ENCODE measurements at places on chromosomes 7 and 10.

DNA sequence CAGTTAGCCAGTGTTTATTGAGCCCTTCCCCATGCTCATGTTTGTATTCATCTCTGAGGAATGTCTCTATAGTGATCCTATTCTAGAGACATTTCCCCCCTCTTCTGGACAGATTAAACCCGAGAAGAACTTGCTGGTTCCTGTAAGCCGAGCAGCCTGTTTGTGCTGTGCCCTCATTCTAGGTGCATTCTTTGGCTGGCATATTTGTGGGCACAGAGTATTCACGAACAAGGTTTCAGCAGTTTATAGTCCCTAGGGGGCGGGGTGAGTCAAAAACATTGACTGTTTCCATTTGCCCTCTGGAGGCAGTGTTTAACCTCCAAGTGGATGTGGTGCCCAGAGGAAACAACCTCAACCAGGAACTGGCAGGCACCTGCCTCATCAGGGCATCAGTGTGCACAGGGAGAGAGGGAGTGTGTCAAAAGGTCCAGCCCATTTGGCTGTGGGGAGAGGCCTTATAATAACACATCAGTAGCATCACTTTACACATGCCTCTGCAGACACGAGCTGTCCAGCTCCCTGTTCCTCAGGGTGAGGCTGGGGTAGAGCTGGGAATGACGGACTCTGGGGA, 273.3 kb upstream of the LRGUK start:
- DNase-seq = no peak

DNA sequence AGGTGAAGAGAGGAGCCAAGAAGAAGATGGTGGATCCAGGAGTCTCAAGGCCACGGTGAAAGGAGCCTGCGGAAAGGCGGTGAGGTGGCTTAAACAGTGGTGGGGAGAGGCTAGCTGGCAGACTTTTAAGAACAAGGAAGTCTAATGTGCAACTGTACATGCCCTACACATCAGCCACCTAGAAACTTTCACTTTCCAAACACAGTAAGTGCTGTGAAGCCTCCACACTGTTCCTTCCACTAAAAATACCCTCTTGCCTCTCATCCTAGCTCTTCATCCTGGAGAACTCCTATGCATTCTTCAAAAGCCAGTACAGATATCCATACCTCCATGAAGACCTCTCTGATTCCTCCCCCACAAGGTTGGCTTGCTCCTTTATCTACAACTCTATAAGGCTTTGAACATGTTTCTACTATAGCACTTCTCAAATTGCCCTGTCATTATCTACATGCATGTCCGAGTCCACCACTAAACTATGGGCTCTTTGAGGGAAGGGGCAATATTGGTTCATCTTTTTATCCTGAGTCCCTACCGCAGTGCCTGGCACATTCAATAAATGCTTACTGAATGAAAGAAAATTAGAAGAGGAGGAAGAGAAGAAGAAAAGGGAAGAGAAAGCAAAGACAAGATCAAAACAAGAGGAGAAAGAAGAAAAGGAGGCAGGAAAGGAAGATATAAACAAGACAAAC, 54.2 kb downstream of the DNAJC12 start:
- DNase-seq = no peak

DNA sequence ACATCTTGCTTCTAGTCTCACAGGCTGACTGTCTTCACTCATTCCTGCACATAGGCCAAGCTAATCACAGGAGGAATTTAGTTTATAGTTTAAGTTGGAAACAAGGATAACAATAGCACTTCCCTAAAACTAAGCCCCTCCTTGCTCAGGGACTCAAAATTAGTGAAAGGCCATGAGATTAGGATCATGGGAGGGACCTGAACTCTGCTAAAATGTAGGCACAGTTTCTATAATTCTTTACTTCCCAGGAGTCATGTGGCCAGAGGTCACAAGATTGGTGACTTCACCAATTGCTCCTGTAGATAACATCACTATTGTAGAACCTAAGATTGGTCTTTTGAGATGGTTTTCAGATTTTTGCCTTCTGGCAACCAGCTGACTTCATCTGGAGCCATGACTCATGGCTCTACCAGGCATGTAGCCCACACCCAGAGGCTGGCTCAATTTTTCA, 14.8 kb upstream of the UPP1 start:
- DNase-seq = no peak

DNA sequence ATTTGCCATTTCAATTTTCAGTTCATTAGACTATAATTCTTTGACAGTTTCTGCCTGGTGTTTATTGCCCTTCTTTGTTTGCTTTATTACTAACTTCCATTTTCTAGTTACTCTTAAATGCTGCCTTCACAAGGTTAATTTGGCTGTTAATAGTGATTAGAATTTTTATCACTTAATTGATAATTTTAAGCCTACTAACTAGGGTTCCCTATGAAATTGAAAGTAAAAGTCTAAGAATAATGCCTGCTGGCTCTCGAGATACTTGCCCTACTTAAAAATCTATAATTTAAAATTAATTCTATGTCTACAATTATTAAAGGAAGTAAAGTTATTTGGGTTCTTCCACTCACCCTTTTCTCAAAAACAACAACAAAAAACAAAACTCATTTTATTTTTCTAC, 65.3 kb downstream of the C1GALT1 start:
- no peak for DNase-seq

GRCh38 chr7:91835091-91835825, 45.2 kb downstream of the MTERF1 start:
- no peak for DNase-seq

DNA sequence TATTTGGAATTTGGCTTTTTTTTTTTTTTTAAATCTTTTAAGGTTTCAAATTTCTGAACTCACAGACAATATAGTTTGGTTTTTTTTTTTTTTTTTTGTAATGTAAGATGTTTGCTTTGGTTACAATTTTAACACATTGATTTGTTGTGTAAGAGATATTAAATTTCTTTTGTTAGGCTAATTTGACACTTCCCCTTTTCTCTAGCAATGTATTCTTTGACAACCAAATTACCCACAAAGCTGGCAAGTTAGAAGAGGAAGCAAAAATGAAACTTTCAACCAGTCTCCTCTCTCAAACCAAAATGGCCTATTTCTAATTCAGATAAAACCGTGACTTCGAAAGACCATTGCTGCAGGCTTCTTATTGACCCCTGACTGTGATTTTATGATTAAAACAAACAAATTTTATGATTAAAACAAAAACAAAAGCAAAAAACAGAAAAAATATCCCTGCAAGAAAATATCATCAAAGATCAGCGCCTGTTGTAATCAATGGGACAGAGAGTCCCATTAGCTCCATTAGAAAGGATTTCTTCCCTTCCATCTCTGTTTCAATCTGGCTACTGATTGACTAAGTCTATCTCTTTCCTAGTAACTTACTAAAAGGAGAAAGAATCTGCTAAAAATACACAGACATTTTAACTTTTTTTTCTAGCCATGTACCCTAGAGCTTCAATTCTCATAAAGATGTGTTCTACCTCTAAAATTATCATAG, 489.2 kb downstream of the MDFIC start:
- no peak for DNase-seq

DNA sequence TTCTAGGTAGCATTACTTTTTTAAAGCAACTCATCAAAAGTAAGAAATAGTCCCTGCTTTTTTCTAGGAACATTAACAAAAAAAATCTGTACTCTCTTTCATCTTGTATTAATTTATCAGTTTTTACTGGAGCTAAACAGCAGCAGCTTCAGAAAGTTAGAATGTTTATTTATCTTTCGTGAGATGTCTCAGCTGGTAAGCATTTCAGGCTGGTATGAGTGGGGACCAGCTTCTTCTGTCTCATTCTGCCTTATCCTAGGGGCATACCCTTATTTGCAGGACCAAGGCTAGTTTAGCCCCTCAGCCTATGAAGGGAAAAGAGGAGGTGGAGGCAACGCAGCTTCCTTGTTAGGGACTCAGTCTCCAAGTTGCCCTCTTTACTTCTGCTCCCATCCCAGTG, 35.1 kb downstream of the LANCL2 start:
- no peak for DNase-seq

DNA sequence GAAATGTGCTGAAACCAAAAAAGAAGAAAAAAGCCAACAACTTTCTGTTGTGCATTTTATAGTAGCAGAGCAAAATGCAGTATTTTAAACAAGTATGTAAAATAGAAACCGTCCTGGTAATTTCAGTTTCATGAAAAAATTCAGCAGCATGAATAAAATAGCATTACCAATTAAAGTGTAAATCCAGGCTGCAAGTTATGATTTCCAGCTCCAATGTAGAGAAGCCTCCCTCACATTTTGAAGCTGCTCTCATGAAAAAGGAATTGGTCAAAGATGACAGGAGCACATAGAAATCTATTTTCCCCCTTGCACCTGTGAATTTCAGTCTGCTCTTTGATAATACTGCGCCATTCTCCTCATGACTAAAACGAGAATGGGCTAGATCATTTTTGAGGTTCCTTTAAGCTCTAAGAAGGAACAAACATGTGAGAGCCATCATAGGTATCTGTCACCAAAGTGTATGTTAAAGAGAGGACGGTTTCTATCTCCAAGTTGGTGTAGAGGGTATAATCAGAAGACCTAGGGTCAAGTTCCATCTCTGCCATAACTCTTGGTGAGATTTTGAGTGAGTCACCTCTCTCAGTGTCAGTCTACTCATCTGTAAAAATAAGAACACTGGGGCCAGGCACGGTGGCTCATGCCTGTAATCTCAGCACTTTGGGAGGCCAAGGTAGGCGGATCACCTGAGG, 107.5 kb downstream of the MTPAP start:
- no peak for DNase-seq

- DNase-seq = no peak
Measured at GRCh38 chr7:157022681-157023588, 12.5 kb upstream of the MNX1 start.

GRCh38 chr7:84549409-84549808, 354.8 kb upstream of the SEMA3A start:
- no peak for DNase-seq

DNA sequence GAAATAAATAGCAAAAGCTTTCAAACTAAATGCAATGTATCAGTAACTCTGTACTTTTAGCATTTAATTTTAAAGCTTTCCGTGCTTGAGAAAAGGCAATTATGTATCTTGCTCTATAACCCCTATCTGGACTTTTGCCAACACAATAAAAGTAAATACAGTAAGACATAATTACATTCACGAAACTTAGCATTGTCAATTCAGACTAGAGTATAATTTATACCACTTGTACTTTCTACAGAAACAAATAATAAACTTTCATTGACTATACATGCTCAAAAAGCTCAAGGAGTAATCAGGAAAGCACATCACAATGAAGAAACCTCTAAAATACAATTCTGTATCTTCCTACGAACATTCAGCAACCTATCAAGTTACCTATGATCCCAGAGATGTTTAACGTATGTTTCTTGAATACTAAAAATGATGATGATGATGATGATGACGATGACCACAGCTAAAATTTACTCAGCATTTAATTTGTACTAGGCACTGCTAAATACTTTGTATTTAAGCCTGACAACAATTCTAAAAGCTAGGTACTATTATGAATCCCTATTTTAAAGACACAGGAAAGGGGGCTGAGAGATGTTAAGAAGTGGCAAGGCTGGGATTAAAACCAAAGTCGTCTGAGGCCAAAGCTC, 44.9 kb downstream of the MINDY3 start:
- DNase-seq = no peak

- no peak for DNase-seq
Measured at GRCh38 chr10:71342573-71343391, 23.7 kb downstream of the SLC29A3 start.

DNA sequence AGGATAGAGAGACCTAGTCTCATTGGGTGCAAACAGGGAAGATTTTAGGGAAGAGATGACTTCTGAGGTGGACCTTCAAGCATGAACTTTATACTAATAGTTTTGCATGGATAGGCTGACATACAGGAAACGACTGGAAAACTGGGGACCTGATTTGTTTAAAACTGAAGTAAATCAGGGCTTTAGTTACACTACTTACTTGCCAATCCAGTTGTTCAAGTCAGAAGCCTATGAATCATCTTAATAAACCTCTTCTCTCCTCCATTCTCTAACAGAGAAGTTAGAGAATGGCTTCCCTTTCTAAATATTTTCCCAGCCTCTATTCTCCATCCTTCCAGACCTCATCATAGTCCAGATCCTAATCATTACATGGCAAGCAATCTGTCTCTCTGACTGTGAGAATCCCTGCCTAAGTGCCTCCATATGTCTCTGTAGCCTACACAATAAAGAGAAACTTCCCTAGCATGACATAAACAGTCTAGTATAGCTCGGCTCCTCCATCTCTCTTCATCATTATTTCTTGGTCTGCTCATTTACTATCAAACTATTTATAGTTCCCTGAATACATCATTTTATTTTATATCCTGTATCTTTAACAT, 55.8 kb downstream of the PRKG1 start:
- no peak for DNase-seq

- DNase-seq = no peak
Measured at GRCh38 chr10:12019283-12019971, 23.2 kb downstream of the UPF2 start.

DNA sequence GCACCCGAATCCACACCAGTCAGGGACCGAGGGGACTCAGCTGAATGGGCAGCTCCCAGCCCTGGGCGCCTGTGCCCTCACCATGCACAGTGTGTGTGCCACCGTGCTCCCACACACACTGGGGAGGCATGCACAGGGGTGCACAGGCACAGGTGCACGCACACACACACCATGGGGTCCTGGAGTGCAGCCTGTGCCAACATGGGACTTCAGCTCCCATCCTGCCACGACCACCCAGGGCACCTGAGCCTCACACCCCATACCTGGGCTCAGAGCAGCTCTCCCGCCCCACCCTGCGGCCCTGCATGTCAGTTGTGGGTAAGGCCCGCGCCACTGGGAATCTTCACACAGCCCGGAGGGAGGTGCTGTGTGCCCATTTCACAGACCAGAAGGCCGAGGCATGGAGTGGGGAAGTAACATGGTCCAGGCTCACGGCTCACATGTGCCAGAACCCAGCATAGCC, 8.0 kb downstream of the ELFN1 start:
- DNase-seq = no peak

DNA sequence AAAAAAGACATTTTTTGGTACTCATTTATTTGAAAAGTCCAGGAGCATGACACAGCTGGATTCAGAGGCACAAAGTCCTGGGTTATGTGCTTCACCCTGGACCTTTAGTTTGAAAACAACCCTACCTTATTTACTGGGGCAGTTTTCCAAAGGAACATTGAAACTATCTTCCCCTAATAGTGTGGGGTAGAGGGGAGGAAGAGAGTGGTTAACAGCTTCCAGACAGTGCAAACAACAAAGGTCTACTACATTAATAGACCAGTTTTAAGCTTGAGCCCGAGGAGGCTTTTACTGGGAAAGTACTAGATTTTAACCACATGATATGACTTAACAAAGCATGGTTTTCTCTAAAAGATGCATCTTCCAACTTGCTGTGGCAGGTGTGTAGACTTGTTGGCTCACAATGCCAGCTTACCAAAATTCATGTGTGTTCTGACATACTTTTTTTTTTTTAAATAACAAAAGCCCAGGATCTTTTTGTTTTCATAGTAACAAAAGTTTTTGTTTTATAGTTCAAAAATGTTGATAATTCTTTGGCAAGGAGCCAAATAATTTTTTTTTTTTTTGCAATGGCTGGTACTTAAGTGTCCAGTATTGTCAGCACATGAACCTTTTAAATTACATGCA, 1.8 kb downstream of the GSTO1 start:
- no peak for DNase-seq

GRCh38 chr7:54964136-54964535, 54.7 kb upstream of the EGFR start:
- no peak for DNase-seq

Measured in activated CD4-positive, CD25-positive, alpha-beta regulatory T cell treated with anti-CD3 and anti-CD28 coated beads, Interleukin-2, amount 50 U/mL, for 16 hours (primary cell).